Stimulated activated CD8-positive, alpha-beta memory T cell treated with anti-CD3 and anti-CD28 coated beads, Interleukin-2, amount 100 ng/mL, for 1 hour (primary cell): ENCODE measurements at places on chromosomes 7 and 10.

GRCh38 chr10:81219758-81220157 is 655.2 kb upstream of the NRG3 start:
- DNase-seq, result no peak

GRCh38 chr7:150447966-150448788 is 2.3 kb upstream of the GIMAP8 start:
- no peak for DNase-seq

- no peak for DNase-seq
Measured at GRCh38 chr10:52486840-52487611, 172.9 kb downstream of the DKK1 start.

DNA sequence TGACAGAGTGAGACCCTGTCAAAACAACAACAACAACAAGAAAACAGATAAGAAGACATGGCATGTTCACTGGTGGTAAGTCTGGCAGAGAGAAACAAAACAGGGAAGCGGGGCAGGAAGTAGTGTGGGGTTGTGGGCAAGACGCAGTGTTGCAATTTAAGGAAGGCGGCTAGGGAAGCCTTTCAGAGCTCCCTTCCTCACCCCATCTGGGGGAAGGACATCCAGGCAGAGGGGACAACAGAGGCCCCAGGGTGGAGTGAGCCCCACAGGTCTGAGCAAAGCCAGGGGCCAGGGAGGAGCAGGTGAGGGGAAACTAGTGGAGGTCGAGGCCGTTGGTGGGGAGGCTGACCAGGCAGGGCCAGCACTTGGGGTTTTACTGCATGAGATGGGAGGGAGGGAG is 16.8 kb downstream of the LAT2 start:
- DNase-seq, result no peak

- DNase-seq, result no peak
Measured at GRCh38 chr10:17199351-17199804, 2.1 kb downstream of the TRDMT1 start.

DNA sequence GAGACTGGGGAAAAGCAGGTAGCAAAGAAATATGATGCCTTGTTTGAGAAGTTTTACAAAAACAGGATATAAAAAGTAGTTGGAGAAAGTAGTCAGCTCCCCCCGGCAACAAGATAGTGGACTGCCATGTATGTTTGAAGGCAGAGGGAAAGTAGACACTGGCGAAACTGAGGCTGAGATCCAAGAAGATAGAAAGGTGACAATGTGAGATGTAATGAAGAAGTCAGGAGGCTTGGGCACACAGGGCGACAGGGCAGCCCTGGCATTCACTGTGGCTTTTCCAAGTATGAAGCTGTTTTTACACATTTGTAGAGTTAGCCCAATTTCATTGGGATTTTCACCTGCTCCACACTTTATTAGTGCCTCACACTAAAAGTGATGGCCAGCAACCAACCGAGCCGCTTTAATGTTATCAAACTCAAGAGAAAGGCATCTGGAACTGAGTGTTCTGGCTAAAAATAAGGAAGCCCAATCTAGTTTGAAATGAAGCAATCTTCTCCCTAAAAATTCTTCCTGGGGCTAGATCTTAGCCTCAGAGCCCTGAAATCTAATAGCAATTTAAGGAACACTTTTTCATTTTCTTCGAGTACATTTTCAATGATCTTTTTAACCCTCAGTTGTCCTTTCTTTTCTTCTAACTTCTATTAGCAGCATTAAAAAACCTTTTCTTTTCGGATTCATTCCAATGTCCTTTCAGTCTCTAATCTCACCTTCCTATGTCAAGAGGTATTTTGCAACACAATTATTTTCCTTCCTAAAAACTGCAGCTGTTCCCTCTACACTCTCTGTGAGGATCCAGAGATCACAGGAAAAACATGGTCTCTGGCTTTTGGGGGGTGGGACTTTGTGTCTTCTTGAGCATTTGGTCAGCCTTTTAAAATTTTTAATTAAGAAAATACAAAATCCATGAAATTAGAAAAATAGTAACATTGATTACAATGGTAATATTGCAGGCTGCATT is 108.0 kb downstream of the RNLS start:
- DNase-seq, result no peak

DNA sequence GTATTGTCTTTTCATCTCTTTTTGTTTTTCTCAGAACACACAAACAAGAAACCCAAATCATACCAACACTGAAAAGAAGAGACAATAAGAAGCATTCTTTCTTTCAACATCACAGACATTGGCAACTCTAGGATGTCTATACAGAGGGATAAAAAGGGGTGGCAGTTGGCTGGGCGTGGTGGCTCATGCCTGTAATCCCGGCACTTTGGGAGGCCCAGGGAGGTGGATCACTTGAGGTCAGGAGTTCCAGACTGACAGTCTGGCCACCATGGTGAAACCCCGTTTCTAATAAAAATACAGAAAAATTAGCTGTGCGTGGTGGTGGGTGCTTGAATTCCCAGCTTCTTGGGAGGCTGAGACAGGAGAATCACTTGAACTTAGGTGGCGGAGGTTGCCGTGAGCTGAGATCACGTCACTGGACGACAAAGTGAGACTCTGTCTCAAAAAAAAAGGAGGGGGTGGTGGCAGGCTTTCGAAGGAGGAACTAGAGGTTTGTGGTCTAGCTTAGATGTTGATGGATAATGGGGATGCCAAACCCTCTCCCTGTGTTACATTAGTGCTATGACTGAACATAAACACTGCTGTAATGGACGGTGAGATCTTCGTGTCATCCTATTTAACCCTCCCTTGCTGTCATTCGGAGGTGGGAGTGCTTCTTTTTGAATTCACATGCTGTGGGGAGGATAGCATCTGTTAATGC is 9.4 kb downstream of the CNNM2 start:
- no peak for DNase-seq

- DNase-seq, result no peak
Measured at GRCh38 chr7:94129443-94130140, 125.4 kb upstream of the BET1 start.

DNA sequence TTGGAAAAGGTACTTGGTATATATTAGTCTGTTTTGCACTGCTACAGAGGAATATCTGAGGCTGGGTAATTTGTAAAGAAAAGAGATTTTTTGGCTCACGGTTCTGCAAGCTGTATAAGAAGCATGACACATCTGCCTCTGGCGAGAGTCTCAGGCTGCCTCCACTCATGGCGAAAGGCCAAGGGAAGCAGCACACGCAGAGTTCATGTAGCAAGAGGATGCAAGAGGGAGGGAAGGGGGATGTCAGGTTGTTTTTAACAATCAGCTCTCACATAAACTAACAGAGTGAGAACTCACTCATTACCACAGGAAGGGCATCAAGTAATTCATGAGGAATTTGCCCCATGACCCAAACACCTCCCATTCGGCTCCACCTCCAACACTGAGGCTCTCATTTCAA is 484.8 kb upstream of the DPP6 start:
- no peak for DNase-seq

- DNase-seq, result peak; percentile 26
Measured at GRCh38 chr7:152435384-152436110, at the start of gene KMT2C. Gene KMT2C (minus strand): TSS chr7:152436003. CDS start chr7:152435786, 217 bp downstream.

GRCh38 chr7:121116396-121116795 is 127.9 kb downstream of the CPED1 start:
- no peak for DNase-seq

- DNase-seq, result no peak
Measured at GRCh38 chr7:15305002-15305600, 256.7 kb downstream of the AGMO start.

DNA sequence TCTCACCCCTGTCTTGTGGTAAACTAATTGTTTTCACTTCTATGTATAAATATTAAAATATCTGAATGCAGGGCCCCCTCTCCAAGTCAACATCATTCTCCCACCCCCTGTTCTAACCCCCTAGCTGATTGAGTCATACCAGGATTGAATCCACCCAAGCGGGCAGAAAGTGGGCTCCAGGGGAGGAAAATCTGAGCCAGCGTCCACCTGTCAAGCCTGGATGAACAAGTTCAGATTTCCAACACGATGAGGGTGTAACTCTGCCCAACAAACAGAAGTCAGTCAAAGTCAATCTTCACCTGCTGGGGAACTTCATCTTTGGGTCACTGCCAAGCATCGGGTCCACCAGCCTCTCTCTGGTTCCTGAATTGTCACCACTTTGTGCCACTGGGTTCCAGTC is 162.9 kb upstream of the CELF2 start:
- no peak for DNase-seq

GRCh38 chr7:141651417-141651816 is 50.5 kb downstream of the DENND11 start:
- DNase-seq, result no peak

DNA sequence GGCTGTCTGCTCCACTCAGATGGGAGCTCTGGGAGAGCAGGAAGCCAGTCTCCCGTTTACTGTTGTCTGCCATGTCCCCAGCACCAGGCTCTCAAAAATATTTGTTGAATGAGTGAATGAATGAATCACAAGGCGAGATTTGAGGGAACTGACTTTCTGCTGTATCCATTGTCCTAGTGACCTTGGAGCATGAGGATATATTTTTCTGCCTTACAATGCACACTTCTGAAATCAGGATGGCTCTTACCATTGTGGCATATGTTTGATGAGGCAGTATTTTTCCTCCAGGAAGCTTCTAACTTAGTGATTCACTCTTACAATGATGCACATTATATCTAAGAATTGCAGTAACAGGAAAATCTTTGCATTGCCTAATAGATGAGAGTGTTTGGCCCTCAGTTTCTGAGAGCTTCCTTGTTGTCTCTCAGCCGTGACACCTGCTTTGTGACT is 136.4 kb downstream of the RPS24 start:
- DNase-seq, result no peak

DNA sequence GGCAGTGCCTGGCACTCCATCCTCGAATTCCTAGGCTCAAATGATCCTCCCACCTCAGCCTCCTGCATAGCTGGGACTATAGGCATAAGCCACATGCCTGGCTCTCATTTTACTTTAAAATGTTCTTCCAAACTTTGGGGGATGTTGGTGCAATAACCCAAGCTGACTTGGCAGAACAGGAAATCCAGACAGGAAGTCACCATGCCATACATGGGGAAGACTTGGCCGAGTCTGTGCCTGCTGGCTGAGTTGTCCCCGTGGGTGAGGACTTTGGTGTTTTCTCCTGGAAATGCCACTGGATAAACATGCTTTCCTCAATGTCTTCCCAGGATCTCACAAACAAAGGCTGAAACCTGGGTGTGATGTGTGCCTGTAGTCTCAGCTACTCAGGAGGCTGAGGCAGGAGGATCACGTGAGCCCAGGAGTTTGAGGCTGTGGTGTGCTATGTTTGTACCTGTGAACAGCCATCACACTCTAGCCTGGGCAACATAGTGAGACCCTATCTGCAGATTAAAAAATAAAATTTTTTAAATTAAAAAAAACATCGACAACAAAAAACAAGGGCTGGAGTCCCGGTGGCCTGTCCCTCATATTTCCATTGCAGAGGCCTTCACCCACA is 19.8 kb downstream of the HKDC1 start:
- DNase-seq, result no peak

DNA sequence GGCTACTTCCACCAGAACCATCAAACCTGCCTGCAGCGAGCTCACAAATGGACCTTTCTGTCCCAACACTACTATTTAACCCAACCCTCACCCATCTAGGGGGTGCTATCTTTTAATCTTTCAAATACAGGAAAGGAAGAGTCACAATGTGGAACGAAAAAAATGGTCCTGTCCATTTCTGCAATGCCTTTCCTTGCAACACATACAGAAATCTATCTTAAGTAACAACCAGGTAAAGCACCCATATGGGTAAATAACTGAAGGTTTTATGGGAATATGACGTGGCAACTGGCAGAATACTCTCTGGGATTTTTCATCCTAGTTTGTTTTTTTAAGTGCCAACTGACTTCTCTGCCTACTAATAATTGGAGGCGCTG is 24.6 kb downstream of the TNS3 start:
- DNase-seq, result no peak

- DNase-seq, result no peak
Measured at GRCh38 chr10:119306986-119307392, 99.6 kb downstream of the GRK5 start.

- DNase-seq, result no peak
Measured at GRCh38 chr7:44977959-44978335, 868 bp downstream of the MYO1G start.
